Muscle of back (tissue), 13 donors: ENCODE measurements at places on chromosomes 4 and X.

DNA sequence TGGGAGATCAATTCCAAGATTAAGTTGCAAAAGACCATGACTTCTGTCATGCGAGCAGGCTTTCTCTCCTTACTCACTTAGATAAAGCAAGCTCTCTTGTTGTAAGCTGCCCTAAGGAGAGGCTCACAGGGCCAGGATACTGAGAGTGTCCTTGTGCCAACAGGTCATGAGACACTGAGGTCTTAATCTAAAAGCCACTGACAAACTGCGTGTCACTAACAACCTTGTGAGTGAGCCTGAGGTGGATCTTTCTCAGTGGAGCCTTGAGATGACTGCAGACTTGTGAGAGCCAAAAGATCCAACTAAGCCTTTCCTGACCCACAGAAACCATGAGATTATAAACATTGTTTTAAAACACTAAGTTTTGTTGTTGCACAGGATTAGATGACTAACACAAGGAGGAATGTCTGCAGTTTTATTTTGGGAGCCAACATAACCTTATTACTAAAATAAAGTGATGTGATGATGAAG, 170.5 kb downstream of the SLC39A8 start:
- DNase-seq: no peak

DNA sequence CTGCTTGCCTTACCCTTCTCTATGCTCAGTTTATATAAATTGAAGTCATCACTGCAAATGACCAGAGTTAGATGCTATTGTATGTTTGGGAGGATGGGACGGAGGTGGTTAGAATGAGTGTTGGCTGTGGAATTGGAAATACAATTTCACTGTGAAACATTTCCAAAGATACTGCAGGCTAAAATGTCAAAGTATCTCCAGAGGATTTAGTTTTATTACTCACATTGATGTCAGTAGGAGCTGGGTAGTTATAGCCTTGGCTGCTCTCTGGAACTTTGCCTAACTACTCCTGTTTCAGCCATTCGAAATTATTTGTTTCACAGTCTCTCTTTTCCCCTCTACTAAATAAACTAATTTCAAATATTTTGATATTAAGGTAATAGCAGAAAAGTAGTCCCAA, 92.6 kb upstream of the PPP3CA start:
- DNase-seq: no peak

DNA sequence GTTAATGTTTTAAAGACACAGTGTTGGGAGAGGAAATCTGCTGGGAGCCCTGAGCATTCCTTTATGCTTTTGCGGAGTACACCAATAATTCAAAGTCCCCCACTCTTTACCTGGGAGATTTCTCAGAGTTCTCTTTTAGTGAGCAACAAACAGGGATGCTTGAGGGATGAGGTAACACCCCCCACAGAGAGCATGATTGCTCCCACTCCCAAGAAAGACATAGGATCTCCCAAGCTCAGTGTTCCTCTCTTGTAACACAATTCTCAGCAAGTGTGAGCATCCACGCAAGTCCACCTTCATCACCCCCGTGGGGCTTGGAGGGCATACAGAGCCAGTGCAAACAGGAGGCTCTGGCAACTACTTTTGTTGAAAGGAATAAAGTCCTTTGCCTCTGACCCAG, 36.1 kb downstream of the GSPT2 start:
- DNase-seq: no peak

DNA sequence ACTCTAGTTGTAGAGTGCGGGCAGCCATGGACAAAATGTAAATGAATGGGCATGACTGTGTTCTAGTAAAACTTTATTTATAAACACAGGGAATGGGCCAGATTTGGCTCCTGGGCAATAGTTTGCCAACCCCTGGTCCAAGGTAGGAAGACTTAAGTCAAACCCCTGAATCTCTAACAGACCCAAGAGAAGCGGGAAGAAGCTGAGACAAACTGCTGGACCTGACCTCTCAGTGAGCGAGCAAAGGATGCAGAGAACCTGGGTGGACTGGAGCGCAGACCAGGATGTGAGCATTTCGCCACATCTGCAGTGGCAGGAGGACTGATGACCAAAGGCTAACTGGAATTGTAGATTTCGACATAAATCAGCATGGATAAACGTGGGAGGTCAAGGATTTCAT, 201.6 kb downstream of the STIM2 start:
- DNase-seq: no peak

DNA sequence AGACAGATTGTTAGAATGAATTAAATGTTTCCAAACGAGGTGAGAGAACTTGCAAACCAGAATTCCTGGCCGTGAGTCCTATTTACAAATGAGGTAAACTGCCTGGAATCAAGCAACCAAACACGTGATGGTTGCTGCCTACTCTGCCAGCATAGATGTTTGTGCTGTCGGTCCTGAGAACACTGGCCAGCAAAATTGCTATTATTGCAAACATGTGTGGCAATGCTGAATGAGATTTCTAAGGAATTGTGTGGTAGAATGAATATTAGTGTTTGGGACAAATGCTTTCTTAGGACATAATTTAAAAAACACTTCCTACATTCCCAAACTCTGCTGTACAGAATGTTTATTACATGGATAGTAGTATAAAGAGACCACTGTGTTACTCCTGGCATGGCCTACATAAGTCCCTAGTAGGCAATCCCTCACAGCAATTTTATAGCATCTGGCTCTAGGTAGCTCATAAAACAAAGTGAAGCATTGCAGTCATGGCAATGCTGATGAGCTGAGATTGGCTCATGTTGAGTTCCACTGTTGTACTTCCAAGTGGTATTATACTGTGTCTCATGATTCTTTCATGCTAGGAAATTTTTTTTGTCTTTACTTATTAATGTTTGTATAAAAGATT, 605.2 kb upstream of the EPHA5 start:
- peak; percentile 34 for DNase-seq

- no peak for DNase-seq
Measured at GRCh38 chr4:186760576-186760975, 36.9 kb upstream of the FAT1 start.

DNA sequence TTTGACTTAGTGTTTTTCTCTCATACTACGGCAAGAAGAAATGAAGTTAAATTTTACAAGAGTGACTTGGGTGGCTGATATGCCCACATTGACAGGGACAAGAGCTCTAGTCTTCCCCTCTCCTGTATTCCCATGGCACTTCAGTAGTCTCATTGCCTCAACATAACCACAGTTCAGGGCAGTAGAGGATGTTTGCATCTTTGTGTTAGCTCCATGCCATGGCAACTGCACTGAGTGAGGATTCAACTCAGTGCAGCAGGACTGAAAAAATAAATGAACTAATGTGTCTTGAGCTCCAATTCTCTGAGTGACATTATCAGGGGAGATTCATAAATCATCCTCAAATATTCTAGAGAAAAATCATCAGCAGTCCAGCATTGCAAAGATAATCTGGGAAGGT, 78.8 kb downstream of the TET2 start:
- DNase-seq: no peak

DNA sequence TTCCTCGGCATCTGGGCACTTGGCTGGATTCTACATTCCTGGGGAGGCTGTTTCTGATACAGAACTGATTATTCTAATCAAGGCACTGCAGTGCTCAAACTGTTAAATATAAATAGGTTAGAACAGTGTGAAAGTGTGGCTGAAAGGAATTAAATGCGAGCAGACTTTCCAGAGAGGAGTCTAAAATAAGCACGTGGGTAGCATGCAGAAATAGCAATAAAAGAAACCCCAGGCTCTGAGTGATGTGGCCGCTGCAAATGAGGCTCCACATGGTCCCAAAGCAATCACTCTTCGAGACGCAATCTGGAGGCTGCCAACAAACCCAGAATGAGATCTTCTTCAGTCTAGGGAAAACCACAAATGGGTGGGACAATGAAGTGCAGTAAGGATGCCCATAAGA, 30.6 kb upstream of the MTM1 start:
- no peak for DNase-seq
